ENCODE measurements at places on chromosomes 4 and X.

DNA sequence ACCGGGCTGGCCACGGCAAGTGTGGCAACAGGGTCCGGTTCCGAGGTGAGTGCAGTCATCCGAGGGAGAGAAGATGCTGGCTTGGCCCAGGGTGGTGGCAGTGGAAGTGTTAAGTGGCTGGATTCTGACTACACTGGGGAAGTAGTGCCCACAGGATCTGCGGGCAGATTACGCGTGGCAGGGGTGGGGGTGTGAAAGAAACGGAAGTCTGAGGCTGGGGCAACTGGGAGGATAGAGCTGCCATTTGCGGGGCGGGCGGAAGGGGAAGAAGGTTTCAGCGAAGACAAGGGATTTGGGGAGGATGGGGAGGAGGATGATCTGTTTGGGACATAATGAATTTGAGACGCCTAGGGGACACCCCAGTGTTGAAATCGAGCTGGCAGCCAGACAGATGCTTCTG, 5.3 kb downstream of the RS1 start:
- ATAC-seq = no peak

GRCh38 chr4:2260344-2261109, 1.4 kb downstream of the MXD4 start:
- no peak for ATAC-seq

- 0 out of 3 replicates have a peak, but pooled peaks have one; percentile 37 for ATAC-seq
Measured at GRCh38 chr4:180060159-180060889, 2182.9 kb upstream of the TENM3 start.

- ATAC-seq = peak; percentile 69
Measured at GRCh38 chr4:144579411-144580030, 66.4 kb upstream of the HHIP start.

GRCh38 chr4:143411527-143412419, 75.1 kb downstream of the GAB1 start:
- ATAC-seq = peak; percentile 51

DNA sequence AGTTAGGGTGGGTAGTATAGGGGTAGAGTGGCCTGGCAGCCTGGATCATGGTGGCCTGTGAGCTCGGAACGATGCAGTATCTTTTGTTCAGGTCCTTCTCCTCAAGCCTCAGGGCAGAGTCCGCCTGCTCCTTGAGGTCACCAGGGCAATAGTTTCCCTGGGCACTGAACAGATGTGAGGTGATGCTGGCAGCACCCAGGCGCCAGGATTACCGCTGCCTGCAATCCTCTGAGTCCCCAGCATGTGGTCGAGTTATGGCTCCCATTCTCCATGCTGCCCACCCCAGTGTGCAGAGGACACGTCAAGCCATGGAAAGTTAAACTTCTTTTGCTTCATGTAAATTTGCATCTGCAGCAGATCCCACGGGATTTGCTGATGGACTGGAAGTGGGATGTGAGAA, 38.7 kb downstream of the NEIL3 start:
- ATAC-seq = no peak

- no peak for ATAC-seq
Measured at GRCh38 chr4:139814323-139815015, 148.8 kb downstream of the MGST2 start.

GRCh38 chr4:156538651-156539257, 432.8 kb downstream of the PDGFC start:
- no peak for ATAC-seq

DNA sequence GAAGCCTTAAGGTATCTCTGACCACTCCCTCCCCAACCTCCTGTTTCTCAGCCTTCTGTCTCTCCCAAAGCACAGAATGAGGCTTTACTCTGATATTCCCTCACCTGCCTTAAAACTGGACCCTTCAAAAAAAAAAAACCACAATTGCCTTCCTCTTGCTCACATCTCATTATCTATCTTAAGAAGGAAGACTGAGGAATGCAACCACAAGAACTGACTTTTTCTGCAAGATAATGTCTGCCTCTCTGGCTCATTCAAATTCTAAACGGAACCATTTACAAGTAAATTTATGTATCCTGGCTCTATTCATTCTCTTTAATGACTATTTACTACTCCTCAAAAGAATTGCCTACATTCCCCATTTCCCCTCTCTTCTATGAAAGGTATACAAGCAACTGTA, 545.5 kb upstream of the HTR2C start:
- ATAC-seq = no peak

DNA sequence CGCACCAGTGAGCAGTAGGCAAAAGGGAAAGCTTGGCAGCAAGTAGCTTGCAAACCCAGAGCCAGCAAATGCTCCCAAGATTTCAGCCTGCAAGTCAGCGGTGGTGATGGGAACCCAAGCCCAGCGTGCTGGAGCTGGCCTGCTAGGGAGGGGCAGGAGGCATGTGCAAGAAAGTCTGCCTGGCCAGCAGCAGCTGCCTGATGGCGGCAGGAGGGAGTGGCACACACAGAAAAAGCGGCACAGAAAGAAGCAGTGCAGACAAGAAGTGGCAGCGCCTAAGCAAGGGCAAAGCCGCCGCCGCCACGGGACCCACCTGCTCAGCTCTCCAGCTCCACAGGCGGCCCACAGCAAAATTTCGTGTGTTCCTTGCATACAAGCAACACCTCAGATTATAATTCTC, 1206.5 kb upstream of the PABPC4L start:
- ATAC-seq = no peak

DNA sequence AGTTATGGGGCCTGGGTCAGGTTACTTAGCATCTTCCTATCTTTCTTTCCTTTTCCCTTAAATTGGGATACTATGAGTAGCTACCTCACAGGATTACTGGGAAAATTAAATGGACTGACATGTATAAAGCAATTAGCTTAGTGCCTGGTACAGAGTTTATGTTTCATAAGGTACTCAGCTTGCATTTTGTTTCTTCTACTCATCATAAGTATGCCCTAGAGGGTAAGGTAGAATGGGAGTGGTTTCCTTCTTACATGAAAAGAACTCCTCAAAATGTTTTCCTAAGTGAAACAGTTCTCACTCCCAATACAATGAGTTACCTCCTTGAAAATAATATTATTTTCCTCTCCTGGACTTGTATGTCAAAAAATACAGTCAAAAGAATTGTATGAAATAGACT, 75.7 kb downstream of the NPFFR2 start:
- no peak for ATAC-seq
